AG08395 (cell line): ENCODE measurements at places on chromosomes 1 and 21.

DNA sequence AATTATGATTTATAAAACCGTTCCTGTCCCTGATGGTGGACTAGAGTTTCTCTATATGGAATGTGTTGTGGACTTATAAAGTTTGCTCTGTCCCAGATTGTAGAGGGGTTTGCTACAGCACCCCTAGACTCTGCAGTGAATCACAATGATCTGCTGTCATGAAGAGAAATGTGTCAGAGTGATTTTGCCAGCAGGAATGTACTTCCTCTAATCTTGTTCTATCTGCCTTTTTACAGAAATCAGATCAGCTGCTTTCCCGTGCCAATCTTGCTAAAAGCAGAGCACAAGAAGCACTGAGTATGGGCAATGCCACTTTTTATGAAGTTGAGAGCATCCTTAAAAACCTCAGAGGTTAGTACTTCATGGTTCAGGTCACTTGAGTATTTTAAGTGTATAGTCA, 52.0 kb downstream of the LAMC2 start:
- peak; percentile 22 for DNase-seq

DNA sequence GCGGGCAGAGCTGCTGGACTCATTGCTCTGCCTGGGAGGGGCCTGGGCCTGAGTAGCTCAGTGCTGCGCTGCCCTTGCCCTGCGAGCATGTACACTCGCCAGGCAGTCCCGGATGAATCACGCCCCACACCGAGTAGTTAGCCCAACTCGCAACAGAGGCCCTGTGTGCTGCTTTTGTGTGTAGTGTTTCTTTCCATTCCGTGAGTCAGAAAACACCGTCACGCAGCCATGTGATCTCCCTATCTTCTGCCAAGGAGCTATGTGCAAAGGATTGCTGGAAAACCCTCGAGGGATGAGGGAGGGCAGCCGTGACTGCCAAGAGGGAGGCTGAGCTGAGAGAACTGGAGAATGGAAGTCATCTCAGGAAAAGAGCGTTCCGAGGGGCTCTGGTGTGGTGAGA, 37.3 kb downstream of the NENF start:
- peak; percentile 96 for DNase-seq

- no peak for DNase-seq
Observed at GRCh38 chr1:55181666-55182065, 33.5 kb downstream of the USP24 start.

DNA sequence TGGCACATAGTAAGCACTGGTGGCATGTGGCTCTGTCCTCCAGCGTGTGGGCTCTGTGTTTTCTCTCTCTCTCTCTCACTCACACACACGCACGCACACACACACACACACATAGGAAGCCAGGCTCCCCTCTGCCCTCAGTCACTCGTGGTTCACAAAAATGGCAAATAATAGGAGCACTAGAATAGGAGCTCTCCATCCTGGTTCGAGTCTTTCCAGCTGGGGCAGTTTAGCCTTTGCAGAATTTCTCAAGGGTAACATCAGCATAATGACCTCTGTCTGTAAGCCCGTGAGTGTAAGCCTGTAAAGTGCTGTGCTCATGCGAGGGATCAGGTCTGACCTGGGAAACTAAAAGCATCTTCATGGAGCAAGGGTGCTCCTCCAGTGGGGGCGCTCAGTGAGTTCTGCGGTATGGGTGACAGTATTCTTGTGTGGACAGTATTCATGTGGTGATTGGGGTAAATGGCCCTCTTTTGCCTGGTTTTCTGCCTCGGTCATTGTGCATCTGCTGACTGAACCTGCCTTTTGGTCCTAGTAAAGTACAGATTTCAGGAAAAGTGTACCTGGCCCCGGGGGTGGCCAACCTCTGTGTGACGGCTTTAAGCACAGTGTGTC, 842 bp upstream of the ZC3H12A start:
- no peak for DNase-seq

- DNase-seq, result no peak
Observed at GRCh38 chr1:4362314-4363044, 291.9 kb upstream of the AJAP1 start.

GRCh38 chr1:61079898-61080336, 2.4 kb upstream of the NFIA start:
- peak; percentile 63 for DNase-seq

GRCh38 chr1:153610811-153611301, 2.1 kb downstream of the S100A16 start:
- DNase-seq, result peak; percentile 36

DNA sequence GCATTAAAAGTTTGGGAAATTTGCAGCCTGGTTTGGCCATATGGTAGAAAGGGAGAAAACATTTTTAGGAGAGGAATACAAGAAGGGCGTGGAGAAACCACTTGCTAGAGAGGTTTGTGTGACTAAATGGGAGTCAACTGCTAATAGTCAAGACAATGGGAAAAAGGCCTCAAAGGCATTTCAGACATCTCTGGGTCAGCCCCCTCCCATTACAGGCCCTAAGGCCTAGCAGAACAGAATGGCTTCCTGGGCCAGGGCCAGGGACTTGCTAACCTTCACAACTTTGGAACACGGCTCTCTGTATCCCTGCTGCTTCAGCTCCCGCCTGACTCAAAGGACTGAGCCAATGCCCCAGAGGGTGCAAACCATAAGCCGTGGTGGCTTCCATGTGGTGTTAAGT, 752.3 kb upstream of the ADAMTS5 start:
- no peak for DNase-seq

DNA sequence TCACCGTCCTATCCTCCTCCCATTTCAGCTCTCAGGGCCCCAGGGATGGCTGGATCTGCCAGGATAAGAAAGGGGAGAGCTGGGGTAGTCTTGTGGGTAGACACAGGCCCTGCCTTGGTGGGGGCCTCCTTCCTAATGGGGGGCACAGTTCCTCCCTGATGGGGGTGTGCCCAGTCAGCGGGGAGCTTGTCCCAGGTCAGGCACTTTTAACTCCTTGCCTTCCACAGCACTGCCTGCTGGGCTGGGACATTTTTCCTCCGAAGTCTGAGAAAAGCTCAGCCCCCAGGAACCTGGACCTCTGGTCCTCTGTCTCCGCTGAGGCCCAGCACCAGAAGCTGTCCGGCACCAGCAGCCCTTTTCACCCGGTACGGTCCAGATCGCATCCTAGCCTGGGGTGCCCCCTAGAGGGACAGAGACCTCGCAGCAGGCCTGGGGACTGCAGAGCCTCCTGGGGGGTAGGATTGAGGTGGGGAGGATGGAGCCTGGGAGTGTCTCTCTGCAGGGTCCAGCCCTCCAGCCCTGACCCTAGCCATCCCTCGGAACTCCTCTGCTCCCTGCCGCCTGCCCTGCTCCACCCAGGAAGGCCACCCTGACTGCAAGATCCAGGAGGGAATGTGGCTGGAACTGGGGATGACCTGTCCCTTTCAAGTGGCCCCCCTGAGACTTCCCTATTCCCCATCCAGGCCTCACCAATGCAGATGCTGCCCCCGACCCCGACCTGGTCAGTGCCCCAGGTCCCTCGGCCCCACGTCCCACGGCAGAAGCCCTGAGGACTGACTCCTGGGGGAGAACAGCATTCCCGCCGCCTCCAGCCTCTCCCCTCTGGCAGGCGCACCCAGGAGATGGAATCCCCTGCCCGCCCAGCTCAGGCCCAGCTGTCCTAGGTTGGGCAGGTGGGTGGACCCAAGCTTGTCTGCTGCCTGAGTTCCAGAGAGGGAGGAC, 12.0 kb downstream of the MIIP start:
- DNase-seq, result peak; percentile 70

DNA sequence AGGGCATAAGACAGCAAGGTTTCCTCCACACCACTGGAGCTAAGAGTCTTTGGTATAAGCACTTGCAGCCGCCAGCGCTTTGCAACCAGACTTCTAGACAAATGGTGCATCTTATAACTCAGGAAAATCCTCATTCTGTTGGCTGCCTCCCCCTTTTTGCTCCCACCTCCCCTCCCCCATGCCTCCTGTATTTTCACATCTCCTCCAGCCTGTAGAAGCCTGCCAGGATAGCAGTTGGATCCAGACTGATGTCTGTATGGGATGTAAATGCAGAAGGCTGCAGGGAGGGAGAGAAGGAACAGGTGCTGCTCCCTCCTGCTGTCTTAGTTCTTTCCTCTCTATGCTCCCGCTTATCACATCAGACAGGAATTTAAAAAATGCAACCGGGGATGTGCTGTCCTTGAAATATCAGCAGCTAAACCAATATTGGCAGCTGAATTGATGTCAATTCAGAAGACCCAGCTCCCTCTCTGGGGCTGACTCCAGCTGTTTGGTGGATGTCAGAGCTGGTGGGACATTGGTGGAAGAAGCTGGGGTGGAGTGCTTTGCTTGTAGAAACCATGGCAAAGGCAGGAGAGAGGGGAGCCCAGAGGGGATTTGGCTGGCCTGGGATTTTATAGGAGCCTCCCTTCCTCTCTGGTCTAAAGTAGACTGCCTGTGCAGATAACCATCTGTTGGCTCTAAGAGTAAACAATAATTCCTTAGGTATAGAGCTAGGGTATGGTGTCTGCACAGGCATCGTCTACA, 53.5 kb downstream of the NFASC start:
- peak; percentile 22 for DNase-seq

- DNase-seq, result no peak
Observed at GRCh38 chr1:109993885-109994284, 9.3 kb downstream of the AHCYL1 start.

GRCh38 chr1:166952002-166952746, 23.2 kb downstream of the ILDR2 start:
- DNase-seq, result no peak

DNA sequence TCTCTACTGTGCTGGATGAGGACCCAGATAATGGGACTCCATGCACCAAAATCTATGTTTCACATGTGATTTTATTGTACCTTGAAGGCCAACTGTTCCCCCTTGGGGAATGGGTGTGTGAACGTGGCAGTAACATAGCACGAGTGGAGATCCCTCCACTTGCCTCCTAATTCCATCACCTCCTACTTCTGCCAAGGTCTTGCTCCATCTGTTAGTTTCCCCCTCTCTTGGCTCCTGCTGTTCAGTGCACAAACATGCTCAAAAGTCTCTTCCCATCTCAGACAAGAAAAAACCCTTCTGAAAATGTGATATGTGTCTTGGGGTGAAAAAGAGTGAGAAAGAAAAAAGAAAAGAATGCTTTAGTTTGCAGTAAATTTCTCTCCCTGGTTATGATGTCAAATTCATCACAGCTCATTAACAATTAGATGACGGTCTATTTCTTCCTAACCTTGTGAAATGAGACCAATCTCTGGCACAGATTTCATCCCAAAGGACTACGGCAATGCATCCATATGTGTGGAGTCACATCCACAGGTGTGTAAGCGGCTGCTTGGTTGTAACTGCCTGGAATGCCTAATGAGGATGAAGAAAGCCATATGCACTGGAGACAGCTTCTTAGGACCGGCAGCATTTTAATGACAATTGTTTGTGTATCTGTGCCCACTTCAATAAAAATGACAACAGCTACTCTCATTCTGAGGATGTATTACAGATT, 79.3 kb upstream of the DIRAS3 start:
- DNase-seq, result no peak

DNA sequence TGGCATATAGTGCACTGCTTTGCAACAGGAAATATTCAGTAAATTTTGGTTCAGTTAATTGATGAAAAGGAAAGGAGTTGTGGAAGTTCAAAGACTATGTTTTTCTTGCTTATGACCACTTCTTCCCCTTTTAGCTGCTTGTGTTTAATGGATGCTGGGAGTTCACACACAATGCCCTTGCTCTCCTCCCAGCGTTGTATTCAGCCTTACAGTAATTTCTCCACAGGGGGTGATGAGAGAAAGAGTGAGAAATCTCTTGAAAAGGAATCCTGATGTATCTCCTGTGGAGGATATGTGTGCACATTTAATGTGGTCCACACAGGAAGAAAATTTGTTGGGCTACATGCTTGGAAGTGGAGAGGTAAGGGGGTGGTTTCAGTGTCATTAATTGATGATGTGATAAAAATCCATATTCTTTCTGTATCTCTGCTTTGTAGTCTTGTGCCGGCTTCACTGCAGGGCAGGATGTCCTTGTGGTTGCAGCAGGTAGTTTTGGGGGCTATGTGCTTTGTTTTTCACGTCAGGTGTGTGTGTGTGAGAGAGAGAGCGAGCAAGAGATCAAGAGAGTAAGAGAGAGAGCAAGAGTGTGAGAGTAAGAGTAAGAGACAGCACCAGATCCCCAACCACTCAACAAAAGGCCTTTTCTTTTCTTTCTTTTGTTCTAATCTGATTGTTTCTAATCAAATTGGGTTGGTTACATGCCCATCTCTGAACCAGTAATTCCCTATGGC, 204.4 kb downstream of the RWDD3 start:
- DNase-seq, result no peak

- no peak for DNase-seq
Observed at GRCh38 chr1:226017070-226017469, 17.9 kb upstream of the SDE2 start.

DNA sequence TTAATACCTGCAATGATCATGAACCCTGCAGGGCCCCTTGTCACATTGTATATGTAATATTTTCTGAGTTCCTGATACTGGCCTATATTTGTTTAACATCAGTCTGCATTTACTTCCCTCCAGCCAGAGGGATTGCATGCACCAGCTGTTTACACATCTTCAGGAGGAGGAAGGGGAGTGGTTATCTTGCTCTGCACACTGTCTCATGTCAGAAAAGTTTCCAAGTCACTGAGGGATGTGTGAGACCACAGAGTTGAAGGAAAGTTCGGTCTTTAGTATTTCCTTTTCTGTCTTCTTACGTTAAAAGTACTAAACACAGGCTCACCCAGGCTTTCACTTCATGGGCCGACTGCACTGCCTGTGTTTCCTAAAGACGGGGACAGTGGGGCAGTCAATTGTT, 574.1 kb downstream of the LMO4 start:
- DNase-seq, result no peak

GRCh38 chr1:207298636-207299398, 22.7 kb upstream of the CD55 start:
- DNase-seq, result no peak

DNA sequence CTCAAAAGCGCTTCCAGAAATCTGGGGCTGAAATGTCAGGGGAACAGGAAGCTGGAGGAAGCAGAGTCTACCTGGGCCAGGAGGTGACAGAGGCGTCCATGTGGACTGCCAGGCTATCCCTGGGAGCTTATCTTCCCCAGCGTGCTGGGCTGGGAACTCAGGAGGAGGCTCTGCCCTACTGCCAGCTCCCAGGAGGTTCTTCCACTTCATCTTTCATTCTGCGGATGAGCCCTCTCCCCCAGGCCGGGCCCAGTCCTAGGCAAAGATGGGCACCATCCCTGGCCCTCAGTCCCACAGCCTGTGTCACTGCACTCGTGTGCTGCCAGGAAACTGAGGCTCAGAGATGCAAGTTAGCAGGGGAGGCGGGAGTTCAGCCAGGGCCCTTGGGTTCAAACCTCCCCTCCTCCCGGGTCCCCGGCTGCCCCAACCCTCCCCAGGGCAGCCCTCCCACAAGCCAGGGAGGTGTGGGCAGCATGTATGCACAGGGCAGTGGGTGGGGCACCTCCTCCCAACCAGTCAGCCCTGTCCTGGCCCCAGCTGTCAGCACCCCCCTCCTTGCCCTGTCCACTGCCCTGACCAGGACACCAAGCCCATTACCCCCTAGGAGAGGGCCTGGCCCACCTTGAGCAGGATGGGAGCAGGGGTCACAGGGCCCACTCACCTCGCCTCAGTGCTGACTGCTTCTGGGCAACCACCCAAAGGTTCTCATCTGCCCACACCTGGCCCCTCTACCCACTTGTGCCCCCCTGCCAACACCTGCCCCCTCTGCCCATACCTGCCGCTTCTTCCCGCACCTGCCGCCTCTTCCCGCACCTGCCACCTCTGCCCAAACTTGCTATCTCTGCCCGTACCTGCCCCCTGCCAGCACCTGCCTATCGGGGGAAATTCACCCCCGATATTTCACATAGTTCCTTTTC, 226.0 kb downstream of the NPHP4 start:
- DNase-seq, result no peak
